ENCODE measurements at places on chromosomes 12 and 14.

GRCh38 chr12:19304149-19304750 is 135.0 kb upstream of the AEBP2 start:
- DNase-seq = no peak

DNA sequence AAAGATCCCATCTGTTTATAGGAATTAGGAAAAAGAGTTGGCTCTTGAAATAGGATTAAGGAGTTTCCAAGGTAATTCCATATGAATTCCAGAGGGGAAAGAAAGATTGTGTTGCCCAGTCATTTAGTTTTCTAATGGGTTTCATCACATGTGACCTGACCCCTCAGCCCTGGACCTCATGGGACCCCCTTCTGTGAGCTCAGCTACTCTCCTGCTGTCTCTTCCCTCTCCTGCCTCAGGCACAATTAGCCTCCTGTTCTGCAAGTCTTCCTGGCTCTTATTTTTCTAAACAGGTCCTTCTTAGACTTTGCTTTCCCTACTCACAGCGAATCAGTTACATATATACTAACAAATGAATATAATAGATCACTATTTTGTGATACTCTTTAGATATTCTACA is 237.7 kb downstream of the TRHDE start:
- no peak for DNase-seq

DNA sequence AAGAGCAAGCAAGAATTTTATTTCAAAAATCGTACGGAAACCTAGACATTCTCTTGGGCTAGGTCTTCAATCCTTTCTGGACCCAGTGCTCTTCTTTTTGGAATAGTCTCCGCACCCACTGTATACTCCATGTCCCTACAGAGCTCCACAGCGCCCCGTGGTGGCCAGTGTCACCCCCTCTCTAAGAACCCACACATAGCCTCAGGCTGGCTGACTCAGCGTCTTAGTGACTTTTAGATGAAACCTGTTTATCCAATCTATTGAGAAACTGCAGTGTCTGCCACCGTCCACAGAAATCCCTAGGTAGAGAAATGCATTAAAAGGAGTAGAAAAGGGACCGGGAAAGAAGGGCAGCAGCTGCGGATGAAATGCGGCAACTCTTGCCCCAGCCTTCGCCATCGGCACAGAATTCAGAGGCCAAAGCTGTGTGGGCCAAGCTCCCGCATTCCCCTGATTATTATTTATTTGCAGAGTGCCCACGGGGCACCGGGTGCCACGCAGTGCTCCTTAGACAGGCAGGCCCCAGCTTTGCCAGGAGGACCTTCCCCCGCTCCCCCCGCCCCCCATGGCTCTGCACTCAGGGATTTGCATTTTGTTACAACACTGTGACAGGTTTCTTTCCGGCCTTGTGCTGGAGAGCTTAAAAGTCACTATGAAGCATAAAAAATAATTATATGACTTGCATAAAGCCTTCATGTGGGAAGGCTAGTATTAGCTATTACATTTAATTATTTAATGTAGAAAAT is 170.1 kb upstream of the FKBP4 start:
- DNase-seq = peak; percentile 65

GRCh38 chr12:106090591-106091445 is 47.9 kb downstream of the NUAK1 start:
- DNase-seq = no peak

- no peak for DNase-seq
Observed at GRCh38 chr12:107395817-107396216, 289.8 kb upstream of the PWP1 start.

DNA sequence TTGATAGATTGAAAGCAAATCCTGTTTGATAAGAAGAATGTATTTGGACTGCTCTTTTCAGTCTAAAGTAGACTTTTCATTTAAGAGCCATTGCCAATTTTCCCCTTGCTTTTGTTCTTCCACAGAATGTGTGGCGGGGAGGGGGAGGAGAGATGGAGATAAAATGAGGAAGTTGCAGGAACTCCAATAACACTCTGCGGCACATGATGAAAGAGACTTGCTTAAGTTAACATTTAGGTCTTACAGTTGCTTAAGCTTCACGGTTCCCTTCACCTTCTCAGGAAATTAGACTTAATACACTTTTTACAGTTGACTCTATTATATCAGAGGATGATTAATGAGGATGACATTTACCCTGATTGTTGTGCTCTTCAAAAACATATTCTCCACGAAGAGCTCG is 537.3 kb downstream of the TMTC2 start:
- DNase-seq = no peak

- peak; percentile 52 for DNase-seq
Observed at GRCh38 chr12:31589904-31590641, 863 bp downstream of the DENND5B start.

- DNase-seq = peak; percentile 65
Observed at GRCh38 chr14:77076113-77076631, 21.9 kb upstream of the CIPC start.

GRCh38 chr12:4046495-4046840 is 173.3 kb upstream of the PARP11 start:
- no peak for DNase-seq

DNA sequence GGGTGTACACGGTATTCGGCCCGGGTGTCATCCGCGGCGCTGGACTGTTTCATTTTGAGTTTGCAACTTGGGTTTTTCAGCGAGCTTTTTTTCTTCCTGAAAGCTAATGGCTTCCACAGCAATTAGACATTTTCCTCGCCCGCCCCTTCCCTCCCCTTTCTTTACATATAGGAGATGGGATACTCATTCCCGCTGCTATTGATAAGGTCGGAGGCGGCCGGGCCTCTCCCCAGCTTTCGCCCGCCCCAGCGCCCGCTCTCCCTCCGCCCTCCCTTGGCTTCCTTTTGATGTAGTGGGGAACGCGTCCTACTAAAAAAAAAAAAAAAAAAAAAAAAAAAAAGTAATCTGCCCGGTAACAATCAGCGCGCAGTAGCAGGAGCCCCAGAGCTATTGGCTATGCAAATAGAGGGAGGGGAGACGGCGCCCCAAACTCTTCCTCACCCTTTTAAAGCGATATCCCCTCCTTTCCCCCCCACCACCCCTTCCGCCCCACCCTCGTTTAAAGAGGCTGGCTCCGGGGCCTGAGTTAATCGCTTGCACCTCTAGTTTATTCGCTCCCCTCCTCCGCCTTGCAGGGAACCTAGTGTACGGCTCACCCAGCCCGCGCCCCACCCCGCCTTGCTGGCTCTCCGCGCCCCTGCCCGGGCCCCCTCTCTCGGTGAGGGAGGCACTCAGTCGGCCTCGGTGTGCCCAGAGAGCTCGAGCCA is 1.7 kb upstream of the CCND2 start:
- DNase-seq = peak; percentile 87

GRCh38 chr12:39613525-39613924 is 6.1 kb downstream of the ABCD2 start:
- no peak for DNase-seq

GRCh38 chr12:89151536-89151935 is 200.8 kb downstream of the DUSP6 start:
- no peak for DNase-seq

GRCh38 chr14:89386212-89386886 is 30.7 kb downstream of the FOXN3 start:
- DNase-seq = no peak

DNA sequence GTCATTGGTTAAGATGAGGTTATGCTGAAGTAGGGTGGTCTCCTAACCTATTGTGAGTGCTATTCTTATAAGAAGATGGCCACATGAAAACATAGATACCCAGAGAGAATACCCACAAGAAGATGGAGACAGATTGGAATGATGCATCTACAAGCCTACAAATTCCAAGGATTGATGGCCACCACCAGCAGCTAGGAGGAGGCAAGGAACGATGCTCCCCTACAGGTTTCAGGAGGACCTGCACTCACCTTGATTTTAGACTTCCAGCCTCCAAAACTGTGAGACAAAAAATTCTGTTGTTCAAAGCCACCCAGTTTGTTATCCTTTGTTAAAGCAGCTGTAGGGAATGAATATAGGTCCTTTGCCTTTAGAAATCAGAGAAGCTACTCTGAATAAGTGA is 227.4 kb downstream of the NEDD1 start:
- no peak for DNase-seq

- DNase-seq = no peak
Observed at GRCh38 chr12:67697967-67698366, 49.4 kb downstream of the DYRK2 start.

GRCh38 chr14:96503306-96503679 is 1.1 kb downstream of the PAPOLA start:
- DNase-seq = no peak

DNA sequence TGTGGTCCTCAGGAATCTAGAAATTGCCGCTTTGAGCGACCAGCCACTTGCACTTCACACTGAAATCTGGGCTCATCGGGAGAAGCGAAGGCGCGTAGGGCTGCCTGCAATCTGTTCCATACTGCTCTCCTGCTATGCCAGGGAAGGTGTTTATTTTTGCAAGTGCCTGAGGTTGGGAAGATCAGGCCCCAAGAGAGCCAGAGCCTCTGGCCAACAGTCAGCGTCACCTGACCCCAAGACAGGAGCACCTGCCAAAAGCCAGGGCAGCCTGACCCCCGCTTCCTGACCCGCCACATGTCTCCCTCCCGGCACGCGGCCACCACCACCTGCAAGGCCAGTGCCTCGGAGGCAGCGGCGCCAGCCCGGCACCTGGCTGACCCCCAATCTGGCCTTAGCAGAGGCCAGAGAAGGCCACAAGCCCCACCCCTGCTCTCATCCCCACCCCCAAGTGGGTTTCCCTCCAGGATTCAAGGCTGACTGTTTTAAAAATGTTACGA is 94.4 kb downstream of the CHGA start:
- no peak for DNase-seq

DNA sequence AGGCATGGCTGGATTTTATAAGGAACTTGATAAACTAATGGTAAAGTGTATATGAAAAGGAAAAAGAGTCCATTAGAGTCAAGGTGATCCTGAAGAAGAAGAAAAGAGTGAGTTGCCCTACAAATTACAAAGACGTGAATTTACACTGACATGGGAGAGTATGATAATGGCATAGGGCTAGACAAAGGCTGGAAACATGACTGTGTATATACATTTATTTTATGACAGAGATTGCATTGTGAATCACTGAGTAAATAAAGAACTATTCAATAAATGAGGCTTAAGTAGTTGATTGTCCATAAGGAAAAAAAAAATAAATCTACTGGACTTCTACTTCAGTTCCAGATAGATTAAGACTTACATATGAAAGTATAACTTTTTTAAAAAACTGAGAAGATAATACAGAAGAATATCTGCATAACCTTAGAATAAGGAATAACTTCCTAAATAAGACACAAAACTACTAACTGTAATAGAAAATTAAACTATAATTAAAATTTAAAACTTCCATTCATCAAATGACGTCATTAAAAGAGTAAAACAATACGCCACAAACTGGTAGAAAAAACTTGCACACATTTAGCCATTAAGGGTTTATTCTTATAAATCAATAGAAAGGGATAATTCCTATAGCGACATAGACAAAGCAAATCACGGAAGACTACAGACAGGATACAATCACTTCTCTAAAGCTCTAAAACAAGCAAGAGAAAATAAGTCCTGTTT is 278.5 kb downstream of the NOVA1 start:
- no peak for DNase-seq

DNA sequence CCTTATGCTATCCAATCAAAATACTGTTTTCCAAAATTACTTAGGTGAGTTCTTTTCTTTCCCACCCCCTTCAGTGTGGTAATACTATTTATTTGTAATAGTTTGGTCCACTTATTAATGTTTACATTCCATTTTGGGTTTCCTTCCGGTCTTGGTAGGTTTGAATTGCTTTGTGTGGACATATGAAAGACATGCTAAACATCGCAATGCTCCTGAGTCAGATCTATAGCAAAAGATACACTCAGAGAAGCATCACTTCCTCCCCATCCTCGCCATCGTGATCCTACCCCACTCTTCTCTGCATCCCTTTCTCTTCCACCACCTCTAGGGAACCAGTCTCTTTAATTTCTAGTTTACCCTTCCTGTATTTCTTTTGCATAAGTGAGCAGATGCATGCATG is 30.0 kb downstream of the TUNAR start:
- DNase-seq = no peak

- no peak for DNase-seq
Observed at GRCh38 chr14:68230950-68231717, 411.6 kb downstream of the RAD51B start.

GRCh38 chr12:100632445-100632892 is 59.0 kb downstream of the GAS2L3 start:
- no peak for DNase-seq

- no peak for DNase-seq
Observed at GRCh38 chr12:132237772-132238487, 91.5 kb downstream of the GALNT9 start.

DNA sequence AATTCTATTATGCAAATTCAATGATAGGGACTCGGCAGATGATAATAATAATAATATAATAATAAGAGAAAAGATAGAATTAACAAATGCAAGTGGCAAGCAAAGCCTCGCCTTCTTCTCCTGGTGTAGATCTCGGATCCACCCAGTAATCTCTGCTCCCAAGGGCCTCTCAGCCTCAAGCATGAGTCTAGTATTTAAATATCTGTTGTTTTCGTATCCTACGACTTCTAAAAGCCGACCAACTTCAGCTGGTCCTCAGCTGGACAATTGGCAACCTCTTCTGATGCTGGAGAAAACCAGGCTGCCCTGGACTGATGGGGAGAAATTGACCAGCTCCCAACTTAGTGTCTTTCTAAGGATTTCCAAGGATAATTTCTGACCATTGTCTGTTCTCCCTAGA is 14.0 kb upstream of the MAP1LC3B2 start:
- no peak for DNase-seq

DNA sequence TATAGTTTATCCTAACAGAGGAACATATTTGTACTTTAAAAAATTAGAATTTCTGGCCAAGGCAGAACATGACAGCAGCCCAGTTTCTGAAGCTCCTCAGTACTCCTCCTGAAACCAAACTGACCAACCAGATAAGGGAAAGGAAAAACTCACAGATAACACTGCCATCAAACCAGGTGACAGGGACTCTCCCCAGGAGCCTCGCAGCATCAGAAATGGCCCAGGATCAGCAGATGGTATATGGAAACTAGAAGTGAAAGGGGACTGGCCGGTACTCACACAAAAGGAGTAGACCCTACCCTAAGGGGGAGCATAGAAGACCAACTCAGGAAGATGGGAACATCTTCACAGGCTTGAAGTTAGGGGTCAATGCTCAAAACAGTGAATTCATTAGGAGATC is 22.0 kb downstream of the GALC start:
- no peak for DNase-seq

GRCh38 chr12:105916760-105917039 is 222.1 kb downstream of the NUAK1 start:
- DNase-seq = no peak

GRCh38 chr12:108939594-108939993 is 59.7 kb downstream of the DAO start:
- no peak for DNase-seq
